WTC11 (cell line): ENCODE measurements at places on chromosomes 11 and 22. TPM values are rescaled to one million over a fixed set of nuclear protein-coding genes. Genes with fewer than 3 reads are reported as not detected.

Gene CARNS1
- 1.3 to 2.6 TPM (median 2.4 TPM) in 3 replicates for total RNA-seq

DNA sequence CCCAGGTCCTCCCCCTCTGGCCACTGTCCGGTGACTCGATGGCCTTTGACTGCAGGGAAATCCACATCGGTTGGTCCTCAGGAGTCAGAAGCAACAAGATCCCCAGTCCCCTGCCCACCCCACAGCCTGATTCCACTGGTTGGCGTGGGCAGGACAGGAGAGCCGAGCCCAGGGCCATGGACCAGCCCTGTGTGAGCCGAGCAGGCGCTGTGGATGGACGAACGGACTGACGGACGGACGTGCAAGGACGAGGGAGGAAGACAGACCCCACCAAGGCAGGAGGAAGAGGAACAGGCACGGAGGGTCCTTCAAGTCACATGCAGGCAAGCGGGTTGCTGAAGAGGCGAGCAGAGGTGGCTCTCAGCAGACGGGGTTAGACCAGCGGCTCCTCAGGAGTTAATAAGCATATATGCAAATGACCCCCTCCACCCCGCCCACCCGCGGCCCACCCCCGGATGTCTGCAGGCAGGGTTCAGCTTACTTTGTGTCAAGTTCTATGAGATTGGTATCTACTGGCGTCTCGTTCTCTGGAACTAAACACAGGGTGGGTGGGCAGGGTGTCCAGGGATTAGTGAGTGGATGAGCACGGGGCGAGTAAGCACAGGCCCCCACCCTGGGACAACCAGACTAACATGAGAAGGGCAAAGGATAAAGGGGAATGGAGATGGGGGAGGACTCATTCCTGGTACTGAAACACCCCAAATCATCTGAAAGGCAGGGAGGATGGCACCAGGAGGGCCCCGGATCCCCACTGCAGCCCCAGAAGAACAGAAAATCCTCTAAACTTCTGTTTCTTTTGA, 26.8 kb downstream of the TPBGL start:
- H3K4me3 ChIP-seq, result no peak overlapping the region
- H3K27ac ChIP-seq, result no peak overlapping the region
- peaks cover 18% of the 10 kb centered on the region for H3K4me1 ChIP-seq
- peaks cover 24% of the 10 kb centered on the region for H3K36me3 ChIP-seq
- no peak for DNase-seq
- H3K27me3 ChIP-seq, result no peaks in the 10 kb centered on the region

Gene HDHD5
- total RNA-seq, result 84.0 to 114 TPM (median 110 TPM) in 3 replicates

DNA sequence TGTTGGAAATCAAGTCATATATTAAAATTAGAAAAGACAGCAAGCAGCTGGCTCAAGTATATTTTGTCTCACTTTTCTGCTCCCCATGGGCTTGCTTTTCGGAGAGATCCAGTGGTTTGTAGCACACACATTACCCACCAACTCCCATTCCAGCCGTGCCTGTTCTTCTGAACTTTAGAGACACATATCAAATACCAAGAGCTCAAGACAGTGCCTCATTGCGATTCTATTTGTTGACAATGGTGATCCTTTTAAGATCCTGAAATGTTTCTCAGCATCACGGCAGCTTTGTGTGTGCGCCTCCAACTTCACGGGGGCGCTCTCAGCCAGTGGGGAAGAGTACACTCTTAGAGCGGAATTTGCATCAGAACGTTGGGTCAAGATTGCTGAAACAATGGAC, 52.9 kb downstream of the BARX2 start:
- 0 out of 2 replicates have a peak, but pooled peaks cover 2% of the 10 kb centered on the region for H3K4me1 ChIP-seq
- no peak for DNase-seq
- H3K36me3 ChIP-seq, result peaks cover 14% of the 10 kb centered on the region
- H3K27ac ChIP-seq, result no peak overlapping the region
- no peak overlapping the region for H3K4me3 ChIP-seq

GRCh38 chr11:114896594-114896993, 218.3 kb downstream of the NXPE2 start:
- DNase-seq, result no peak
- H3K27me3 ChIP-seq, result peaks cover 3% of the 10 kb centered on the region
- H3K27ac ChIP-seq, result no peak overlapping the region
- no peak overlapping the region for H3K4me3 ChIP-seq
- no peaks in the 10 kb centered on the region for H3K36me3 ChIP-seq

- DNase-seq, result no peak
- H3K4me1 ChIP-seq, result peaks cover 16% of the 10 kb centered on the region
- H3K27ac ChIP-seq, result no peak overlapping the region
- H3K36me3 ChIP-seq, result no peaks in the 10 kb centered on the region
- H3K4me3 ChIP-seq, result no peak overlapping the region
Measured at GRCh38 chr11:88489030-88489429, 151.5 kb upstream of the CTSC start.

DNA sequence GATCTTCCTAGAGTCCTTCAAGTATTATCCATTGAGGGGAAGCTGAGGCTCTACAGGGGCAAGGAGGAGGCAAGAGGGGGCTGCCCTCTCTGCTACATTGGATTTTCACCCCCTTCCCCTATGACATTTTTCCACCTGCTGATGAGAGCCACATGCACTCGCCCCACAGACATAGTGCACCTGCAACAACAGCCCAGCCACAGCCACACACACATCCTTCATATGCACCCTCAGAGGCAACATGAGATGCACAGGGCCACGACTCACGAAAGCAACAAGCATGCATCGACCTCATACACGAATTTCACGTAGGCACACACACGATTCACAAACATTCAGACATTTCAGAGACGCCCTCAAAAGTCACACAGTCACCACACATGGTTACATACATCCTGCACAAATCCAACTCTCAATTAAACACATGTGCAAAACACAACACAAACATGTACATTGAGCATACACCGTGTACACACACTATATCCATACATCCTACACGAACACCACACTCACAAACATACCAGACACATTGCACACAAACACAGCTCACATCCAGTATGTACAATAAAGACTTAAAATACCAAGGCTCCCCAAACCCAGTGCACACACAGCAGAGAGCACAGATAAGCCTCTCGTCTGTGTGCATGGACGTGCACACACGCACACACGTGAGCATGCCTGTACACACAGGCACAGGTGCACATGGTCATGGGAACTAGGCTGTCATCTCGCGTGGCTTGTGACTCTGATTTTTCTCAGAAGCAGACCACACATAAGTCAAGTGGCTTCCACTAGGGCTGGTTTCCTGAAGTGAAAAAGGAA, 6.3 kb upstream of the LRRC32 start:
- no peak overlapping the region for H3K4me3 ChIP-seq
- H3K4me1 ChIP-seq, result no peaks in the 10 kb centered on the region
- no peaks in the 10 kb centered on the region for H3K36me3 ChIP-seq
- no peak overlapping the region for H3K27ac ChIP-seq
- H3K27me3 ChIP-seq, result peaks cover 4% of the 10 kb centered on the region; the same call in 1 of the 2 replicates

DNA sequence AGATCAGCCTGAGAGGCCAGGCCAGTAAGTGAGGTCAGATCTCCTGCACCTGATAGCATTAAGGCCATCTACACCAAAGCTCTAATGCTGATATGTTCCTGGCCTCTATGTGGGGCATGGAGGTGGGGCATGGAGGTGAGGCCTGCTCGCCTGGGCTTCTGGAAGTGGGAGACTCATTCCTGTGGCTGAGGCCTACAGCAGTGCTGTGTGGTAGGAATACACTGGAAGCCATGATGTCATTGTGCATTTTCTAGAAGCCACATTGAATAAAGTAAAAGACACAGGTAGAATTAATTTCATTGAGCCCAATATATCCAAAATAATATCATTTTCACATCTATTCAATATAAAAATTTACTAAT, 2.7 kb downstream of the PNPLA3 start:
- no peak overlapping the region for H3K27ac ChIP-seq
- DNase-seq, result no peak
- peaks cover 26% of the 10 kb centered on the region for H3K4me1 ChIP-seq
- peaks cover 36% of the 10 kb centered on the region for H3K36me3 ChIP-seq

GRCh38 chr22:40376149-40376548, 5.8 kb downstream of the SGSM3 start:
- peaks cover 5% of the 10 kb centered on the region for H3K4me1 ChIP-seq
- DNase-seq, result no peak
- no peak overlapping the region for H3K4me3 ChIP-seq

Gene MS4A8
- not detected in 3 replicates for total RNA-seq

DNA sequence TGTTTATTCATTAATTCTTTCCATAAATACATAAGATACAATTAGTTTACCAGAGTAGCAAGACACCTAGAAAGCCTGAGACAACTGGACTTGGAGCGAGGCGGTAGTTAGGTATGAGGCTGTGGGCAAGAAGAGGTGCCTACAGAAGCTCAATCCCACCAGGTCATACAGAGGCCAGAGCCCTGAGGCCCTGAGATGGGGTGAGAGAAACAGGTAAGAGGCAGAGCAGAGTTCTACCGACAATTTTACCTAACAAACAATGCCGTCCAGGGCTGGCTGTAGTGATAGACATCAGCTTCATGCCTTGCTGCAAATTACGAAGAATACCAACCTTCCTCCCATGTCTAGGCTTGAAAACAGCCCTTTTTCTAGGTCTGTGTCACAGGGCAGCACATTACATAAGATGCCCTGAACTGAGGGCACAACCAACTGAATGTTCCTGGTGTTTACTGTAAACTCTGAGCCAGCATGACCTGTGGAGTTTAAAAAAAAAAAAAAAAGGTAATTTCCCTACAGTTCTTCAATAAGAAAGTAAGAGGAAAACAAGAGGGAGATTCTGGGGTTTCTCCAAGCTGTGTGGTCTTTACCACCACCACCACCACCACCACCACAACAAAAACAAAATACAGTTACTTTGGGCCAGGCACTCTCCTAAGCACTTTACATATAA, 105.8 kb downstream of the GAB2 start:
- DNase-seq, result no peak
- no peak overlapping the region for H3K27ac ChIP-seq
- H3K36me3 ChIP-seq, result no peaks in the 10 kb centered on the region
- H3K4me3 ChIP-seq, result no peak overlapping the region

DNA sequence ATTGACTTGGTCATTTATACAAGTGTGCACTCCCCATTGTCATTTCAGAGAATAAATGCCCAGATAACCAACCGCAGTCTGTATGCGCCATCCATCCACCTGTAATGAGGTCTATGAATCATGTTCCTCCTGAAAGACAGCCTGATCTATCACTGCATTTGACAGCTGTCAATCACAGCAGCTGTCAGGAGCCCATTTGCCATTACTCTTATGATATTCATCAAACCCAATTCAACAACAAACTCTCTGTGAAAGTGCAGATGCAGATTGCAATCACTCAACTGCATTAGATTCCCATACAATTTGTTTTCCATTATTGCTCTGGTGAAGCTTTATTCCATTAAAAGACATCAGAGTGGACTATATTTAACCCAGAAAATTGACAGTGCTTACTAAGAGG, 586.9 kb upstream of the KIRREL3 start:
- no peak overlapping the region for H3K4me3 ChIP-seq
- H3K27me3 ChIP-seq, result no peaks in the 10 kb centered on the region; the same call in 1 of the 2 replicates
- DNase-seq, result no peak
- no peaks in the 10 kb centered on the region for H3K4me1 ChIP-seq
- H3K36me3 ChIP-seq, result no peaks in the 10 kb centered on the region

DNA sequence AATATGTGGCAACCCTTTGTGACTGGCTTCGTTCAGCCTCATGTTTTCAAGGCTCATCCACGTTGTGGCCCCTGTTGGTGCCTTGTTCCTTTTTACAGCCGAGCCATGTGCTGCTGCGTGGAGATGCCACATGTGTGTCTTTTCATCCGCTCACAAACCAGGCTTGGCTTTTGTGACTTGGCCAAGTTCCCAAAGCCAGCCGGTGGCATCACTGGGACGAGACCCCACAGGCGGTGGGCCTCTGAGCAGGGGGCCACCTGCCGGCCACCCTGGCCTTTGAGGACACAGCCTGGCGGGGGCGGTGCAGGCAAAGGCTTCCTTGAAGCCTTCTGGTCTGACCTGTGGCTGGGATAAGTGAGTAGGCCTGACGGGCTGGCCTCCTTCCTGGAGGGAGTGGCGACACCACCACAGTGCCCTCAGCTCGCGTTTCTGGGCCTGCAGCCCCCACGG, 10.5 kb downstream of the GRK2 start:
- H3K36me3 ChIP-seq, result peaks cover 11% of the 10 kb centered on the region
- peak; percentile 49 for DNase-seq
- H3K27me3 ChIP-seq, result no peaks in the 10 kb centered on the region
- H3K4me1 ChIP-seq, result peaks cover 31% of the 10 kb centered on the region
- peak overlapping the region; percentile 30; the same call in 1 of the 2 replicates for H3K4me3 ChIP-seq

Gene MARK2
- 50.8 to 57.4 TPM (median 51.4 TPM) in 3 replicates for total RNA-seq

DNA sequence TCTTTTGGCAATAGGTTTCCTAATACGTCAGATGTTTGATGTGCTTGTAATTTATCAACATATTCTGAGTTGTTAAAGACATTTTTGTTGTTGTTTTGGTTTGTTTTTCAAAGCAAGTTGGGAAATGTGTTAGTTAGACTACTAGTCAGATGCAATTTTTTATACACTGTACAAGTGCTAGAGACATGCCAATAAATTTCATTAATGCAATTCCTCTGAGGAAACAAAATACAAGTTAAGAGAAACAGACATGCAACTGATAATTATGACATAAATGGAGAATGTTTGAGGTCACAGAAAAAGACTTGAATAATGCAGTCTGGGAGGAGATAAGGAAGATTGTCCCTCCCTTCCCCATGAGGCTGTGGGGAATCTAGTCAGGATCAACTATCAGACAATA, 5.9 kb downstream of the OR51T1 start:
- H3K4me3 ChIP-seq, result no peak overlapping the region
- no peak overlapping the region for H3K27ac ChIP-seq
- no peaks in the 10 kb centered on the region for H3K36me3 ChIP-seq
- DNase-seq, result no peak
- no peaks in the 10 kb centered on the region for H3K27me3 ChIP-seq

DNA sequence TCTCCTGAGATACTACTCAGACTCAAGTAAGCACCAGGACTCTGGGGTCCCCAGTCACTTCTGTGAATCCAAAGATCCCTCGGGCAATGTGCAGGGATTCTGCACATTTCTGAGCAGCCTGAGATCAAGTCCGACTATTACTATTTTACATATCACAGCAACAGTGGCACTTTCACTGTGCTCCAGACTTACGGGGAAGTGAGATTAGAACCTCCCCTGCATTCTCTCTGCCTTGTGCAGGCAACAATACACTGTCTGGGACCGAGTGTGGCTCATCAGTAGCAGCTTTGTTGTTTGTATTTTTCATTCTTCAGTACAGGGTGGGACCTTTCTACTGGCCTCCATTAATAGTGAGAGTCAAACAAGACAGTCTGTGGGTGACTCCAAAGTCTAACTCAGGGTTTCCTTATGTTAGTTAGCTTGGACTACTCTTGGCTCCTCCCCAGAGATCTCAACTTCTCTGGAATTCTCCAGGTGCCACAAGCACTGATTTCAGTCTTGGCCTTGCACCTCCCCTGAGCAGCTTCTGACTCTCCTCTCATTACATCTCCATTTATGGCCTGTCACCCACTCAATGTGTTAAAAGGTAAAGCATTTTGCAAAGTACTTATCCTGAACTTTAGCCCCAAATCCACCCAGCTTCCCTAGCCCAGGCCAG, 76.2 kb upstream of the TOP3B start:
- H3K4me3 ChIP-seq, result no peak overlapping the region; the same call in 1 of the 2 replicates
- peaks cover 9% of the 10 kb centered on the region for H3K4me1 ChIP-seq
- no peaks in the 10 kb centered on the region for H3K36me3 ChIP-seq
- no peak for DNase-seq
- no peak overlapping the region for H3K27ac ChIP-seq

- no peak for DNase-seq
- H3K36me3 ChIP-seq, result no peaks in the 10 kb centered on the region
- peaks cover 4% of the 10 kb centered on the region; the same call in 1 of the 2 replicates for H3K27me3 ChIP-seq
- peaks cover 19% of the 10 kb centered on the region for H3K4me1 ChIP-seq
- H3K27ac ChIP-seq, result no peak overlapping the region
Measured at GRCh38 chr11:35888961-35889360, 54.9 kb upstream of the LDLRAD3 start.

- H3K4me3 ChIP-seq, result no peak overlapping the region
- DNase-seq, result no peak
- peaks cover 22% of the 10 kb centered on the region for H3K4me1 ChIP-seq
- peak overlapping the region; percentile 16 for H3K27ac ChIP-seq
- no peaks in the 10 kb centered on the region for H3K36me3 ChIP-seq
- no peaks in the 10 kb centered on the region for H3K27me3 ChIP-seq
Measured at GRCh38 chr11:67098799-67099429, 20.1 kb upstream of the KDM2A start.

Gene RASL10A
- 1.1 to 1.6 TPM (median 1.6 TPM) in 3 replicates for total RNA-seq

Gene OR2AG1
- not detected in 3 replicates for total RNA-seq
